GM03348 (cell line): ENCODE measurements at places on chromosomes 11 and 22.
A peak's percentile ranks its signal among the peaks of the same experiment; 100 is the strongest.

DNA sequence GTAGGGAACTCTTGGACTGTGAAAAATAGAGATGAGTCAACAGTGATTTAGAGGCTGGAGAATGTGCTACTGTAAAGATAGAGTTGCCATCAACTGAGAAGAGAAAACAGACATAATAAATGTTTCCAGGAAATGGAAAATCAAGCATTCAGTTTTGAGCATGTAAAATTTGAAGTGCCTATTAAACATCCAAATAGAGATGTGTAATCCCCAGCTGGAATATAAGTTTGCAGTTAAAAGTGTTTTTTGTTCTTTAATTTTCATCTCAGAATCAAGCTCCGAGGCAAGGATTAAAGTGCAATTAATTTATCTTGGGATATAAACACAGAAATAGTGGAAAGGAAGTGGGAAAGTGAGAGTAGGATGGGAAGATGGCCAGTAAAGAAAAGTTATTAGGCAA, 666.0 kb upstream of the RAG2 start:
- no peak for DNase-seq

DNA sequence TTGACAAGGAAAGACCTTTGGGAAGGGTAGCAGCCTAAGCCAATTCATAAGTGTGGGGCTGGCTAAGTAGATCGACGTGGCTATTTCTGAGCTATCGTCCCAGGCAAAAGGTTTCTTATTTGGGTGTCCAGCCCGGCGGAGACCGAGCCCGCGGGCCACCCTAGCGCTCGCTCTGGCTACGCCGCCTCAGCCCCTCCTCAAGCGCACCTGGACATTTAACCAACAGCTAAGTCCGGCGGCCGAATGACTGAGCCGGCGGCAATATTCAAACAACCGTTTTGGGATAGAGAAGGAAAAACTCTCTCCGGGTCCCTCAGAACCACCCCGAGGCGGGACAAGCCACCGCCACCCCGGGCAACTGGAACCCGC, 457 bp downstream of the RNF141 start:
- DNase-seq, result peak; percentile 45

- DNase-seq, result peak; percentile 43
Measured at GRCh38 chr11:12238420-12238819, 128.0 kb downstream of the MICAL2 start.

DNA sequence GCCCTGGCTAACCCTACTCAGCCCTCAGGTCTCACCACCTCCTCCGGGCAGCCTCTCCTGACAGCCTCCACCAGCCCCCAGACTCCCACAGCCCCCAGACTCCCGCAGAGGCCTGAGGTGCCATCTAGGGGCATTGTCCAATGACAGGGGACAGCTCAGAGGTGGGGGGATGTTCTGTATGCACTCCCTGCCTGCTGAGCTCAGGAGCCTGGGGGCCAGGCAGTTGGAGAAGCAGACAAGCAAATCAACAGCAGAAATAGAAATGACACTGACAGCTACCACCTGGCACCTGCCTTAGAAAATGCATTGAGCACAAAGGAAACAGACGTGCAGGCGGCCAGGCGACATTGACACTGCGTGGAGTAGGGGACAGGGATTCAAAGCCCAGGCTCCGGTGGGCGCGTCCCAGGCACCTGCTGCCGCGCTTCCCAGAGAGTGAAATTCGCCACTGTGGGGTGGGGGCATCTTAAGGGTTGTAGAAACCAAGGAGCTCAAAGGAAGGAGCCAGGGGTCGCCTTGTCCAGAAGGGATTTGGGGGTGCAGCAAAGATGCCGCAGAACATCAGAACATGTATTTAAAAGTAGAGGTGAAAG, 22.5 kb upstream of the WNT7B start:
- no peak for DNase-seq

- DNase-seq, result peak; percentile 66
Measured at GRCh38 chr11:59822989-59823566, 12.5 kb upstream of the MRPL16 start.

- DNase-seq, result no peak
Measured at GRCh38 chr22:47210112-47210657, 447.7 kb downstream of the TBC1D22A start.

GRCh38 chr11:61794579-61794978, 1.9 kb downstream of the FEN1 start:
- DNase-seq, result no peak
